ENCODE measurements at places on chromosomes 12 and 14. TPM values are rescaled to one million over a fixed set of nuclear protein-coding genes. Genes with fewer than 3 reads are reported as not detected.

PTPRQ gene
- total RNA-seq = not detected

WNT5B gene
- total RNA-seq = 0.18 TPM

KRT1 gene
- not detected for total RNA-seq

ARHGEF40 gene
- not detected for total RNA-seq

PPM1H gene
- not detected for total RNA-seq

GCH1 gene
- total RNA-seq = 36.1 TPM

PLEKHG7 gene
- total RNA-seq = not detected

KLHDC1 gene
- 2.0 TPM for total RNA-seq

RNASE3 gene
- not detected for total RNA-seq

C12orf50 gene
- 0.07 TPM for total RNA-seq

ADAM20 gene
- total RNA-seq = 0.56 TPM

TRHDE gene
- not detected for total RNA-seq

KITLG gene
- total RNA-seq = not detected

SLC6A15 gene
- total RNA-seq = not detected

IL26 gene
- total RNA-seq = 8.3 TPM

LMO3 gene
- not detected for total RNA-seq

HSPB8 gene
- total RNA-seq = not detected

GALNT16 gene
- total RNA-seq = 0.12 TPM

LGR5 gene
- not detected for total RNA-seq

UNC79 gene
- total RNA-seq = 0.02 TPM

LRRC43 gene
- 0.36 TPM for total RNA-seq

SSTR1 gene
- total RNA-seq = not detected

MTRFR gene
- total RNA-seq = 46.4 TPM

PLA2G1B gene
- total RNA-seq = not detected

SIX1 gene
- not detected for total RNA-seq

KRT85 gene
- total RNA-seq = not detected

RNASE7 gene
- not detected for total RNA-seq

KRT75 gene
- total RNA-seq = not detected

LETMD1 gene
- total RNA-seq = 91.0 TPM

HOXC9 gene
- not detected for total RNA-seq

MMP19 gene
- not detected for total RNA-seq

PLEK2 gene
- 6.5 TPM for total RNA-seq

PROX2 gene
- total RNA-seq = 0.23 TPM

TECPR2 gene
- 1.4 TPM for total RNA-seq

RNASE2 gene
- not detected for total RNA-seq

GPR135 gene
- total RNA-seq = 1.6 TPM

MIP gene
- total RNA-seq = not detected

KLRB1 gene
- total RNA-seq = 0.46 TPM

All from activated naive CD4-positive, alpha-beta T cell treated with anti-CD3 and anti-CD28 coated beads, Interleukin-2, amount 50 U/mL, for 72 hours (primary cell).